ENCODE measurements at places on chromosomes 7 and 10. TPM values are rescaled to one million over a fixed set of nuclear protein-coding genes. Genes with fewer than 3 reads are reported as not detected.

The MPLKIP gene
- total RNA-seq = 39.7 TPM

The MCM10 gene
- total RNA-seq = 62.6 TPM

DNA sequence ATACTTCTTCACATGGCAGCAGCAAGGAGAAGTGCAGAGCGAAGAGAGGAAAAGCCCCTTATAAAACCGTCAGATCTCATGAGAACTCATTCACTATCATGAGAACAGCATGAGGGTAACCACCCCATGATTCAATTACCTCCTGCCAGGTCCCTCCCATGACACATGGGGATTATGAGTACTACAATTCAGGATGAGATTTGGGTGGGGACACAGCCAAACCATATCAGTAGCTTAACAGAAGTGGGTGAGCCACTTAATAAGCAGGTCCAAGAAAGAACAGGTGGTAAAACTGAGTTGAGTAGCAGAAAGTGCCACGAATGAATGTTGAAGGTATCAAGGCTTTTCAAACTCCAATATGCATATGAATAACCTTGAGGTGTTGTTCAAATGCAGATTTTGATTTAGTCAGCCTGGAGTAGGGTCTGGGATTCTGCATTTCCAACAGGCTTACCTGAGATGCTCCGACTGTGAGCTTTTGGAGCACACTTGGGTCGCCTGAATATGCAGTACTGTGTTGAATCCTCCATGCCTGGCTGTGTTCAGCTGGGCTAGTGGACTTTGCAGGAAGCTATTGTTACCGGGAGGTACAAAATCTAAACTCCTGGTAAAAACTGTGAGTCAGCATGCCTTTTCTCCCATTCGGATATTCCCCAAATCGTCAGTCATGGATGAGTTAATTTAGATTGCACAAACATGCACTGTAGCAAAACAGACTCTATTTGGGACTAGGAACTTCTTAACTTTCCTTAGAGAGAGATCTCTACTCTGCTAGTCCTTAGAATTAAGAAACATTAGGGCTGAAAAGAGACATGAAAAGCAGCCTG, 69.0 kb upstream of the PRKCQ start:
- H3K4me3 ChIP-seq = no peak overlapping the region
- DNase-seq = no peak
- no peak overlapping the region for H3K27ac ChIP-seq
- no peaks in the 10 kb centered on the region for H3K27me3 ChIP-seq
- no peaks in the 10 kb centered on the region for H3K36me3 ChIP-seq

The NME8 gene
- total RNA-seq = not detected

Measured in Caco-2 (cell line).